ENCODE measurements at places on chromosomes 7 and 10.

DNA sequence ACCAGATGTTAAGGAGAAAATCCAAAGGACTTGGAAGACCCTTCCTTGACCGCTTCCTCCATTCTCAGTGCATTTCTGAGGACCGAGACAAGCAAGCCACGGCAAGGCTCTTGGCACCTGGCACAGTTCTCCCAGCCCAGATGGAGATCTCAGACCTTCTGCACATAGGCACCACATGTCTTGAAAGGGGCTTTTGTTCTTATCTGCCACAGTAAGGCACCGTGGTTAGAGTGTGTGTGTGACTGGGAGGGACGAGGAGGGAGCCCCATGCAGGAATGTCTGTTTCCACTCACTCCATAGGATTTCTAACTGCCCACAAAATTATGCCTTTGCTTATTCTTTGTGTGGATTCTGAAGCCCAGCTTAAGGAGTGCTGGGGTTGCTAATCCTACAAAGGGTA lies 10.3 kb upstream of the WDR86 start:
- DNase-seq, result no peak

DNA sequence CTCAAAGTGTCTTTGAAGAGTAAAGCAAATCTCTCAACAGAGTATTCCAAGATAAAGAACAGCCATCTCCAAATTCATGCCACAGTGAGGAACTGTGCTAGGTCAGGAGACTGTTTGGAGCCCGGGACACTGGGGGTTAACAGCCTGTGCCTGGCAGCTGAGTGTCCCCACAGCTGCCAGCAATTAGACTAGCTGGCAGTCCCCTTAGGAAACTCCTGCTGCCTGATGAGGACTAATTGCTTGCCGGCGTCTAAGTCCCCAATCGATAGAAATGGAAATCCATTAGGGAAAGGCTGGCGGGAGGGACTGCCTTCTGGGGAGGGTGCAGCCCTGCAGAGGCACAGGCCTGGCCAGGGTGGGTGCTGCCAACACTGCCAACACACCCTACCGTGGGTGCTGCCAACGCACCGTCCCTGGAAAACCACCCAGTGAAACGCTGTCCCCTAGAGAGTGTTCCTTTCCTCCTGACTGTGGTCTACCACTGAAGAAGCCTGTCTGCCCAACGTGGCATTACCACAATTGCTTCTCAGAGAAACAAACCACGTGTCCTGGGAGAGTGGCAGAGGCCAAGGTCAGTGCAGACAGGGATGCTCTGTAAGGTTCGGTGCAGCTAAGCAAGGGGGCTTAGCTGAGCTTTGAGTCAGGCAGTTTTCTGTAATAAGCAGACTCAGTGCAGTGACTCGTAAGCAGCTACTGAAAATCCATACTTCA lies 60.8 kb downstream of the XRCC2 start:
- DNase-seq, result peak; percentile 95

DNA sequence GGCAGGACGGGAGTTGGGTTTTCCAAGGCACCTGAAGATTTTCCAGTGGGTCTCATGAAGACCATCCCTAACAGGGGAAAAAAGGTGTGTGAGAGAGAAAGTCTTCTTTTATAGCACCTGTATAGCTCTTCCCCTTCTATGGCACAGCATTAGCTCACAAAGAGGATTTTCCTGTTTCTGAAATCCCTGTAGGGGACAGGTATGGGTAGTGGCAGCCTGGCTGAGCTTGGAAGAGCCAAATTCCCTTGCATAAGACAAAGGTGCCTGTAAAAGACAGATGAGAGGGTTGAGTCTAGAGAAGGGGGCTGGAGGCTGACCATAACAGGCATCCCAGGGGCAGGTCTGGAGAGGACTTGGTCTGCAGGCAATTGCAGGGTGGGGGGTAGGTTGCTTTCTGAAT lies 63.7 kb downstream of the COL13A1 start:
- no peak for DNase-seq

DNA sequence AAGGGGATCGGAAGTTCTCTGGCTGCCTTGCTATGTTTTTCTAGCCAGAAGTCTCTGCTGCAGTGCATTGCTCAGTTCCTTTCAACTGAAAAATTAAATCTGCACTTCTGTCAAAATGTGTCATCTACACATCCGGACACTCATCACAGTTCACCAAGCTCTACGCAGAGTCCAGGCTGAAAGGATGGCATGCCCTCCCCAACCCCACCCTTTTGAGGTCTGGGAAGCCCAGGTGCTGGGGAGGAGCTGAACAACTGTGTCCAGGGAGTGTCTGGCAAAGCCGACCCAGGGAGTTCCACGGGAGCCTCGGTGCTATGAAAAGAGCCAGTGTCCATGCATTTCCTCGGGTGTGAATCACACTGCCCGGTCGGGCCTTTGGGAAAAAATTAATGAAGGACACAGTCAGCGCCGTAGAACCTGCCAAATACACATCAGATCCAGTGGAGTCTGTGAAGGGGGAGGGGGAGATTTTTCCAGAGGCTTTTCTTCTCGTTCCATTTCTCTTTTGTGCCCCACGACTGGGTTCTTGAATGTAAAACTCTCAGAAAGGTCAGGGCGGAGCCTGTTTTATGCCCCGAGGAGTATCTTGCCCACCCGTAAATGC lies 757 bp upstream of the PALS2 start:
- DNase-seq, result peak; percentile 72

GRCh38 chr7:32479574-32480200 lies 10.5 kb downstream of the LSM5 start:
- DNase-seq, result peak; percentile 17

GRCh38 chr10:43209074-43209455 lies 57.8 kb downstream of the RASGEF1A start:
- no peak for DNase-seq

DNA sequence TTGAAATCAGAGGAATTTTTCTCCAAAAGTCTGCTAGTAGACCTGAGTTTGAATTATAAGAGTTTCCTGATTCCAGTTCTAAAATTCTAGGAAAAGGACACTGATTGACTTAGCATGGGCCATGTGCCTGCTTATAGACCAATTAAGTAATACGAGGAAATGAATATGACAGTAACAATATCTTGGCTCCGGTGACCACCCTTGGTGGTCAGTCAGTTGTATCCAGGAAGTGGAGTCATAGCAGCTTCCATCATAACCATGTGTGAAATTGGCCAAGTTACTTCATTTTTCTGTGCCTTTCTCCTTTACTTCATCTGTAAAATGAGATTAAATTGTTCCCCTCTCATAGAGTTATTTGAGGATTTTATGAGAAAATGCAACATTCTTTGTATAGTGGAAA lies 66.9 kb downstream of the MTPAP start:
- no peak for DNase-seq

- no peak for DNase-seq
These were observed 275.9 kb downstream of the PRPF18 start for GRCh38 chr10:13862546-13863233.

DNA sequence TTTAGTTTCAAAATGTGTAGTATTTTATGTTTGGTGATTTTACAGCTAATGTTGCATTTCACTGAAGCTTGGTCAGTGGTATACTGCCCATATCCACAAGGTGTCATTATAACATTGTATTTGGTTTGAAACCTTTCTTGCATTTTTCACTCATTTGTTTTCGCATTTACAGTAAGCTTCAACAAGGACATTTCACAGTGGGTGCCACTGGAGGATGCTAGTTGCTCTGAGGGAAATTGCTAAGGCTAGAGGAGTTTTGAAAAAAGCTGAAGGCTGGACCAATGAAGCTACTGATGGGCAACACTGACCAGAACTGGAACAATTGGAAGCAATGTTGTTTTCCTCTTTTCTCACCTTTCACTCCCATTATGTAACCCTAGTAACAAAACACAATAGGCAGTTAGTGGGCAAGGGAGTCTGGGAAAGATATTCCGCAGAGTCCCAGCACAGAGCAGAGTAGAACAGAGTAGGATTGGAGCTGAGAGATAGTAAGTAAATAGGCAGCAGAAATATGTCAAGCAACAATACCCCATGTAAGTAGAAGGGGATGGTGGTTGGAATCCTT lies 23.6 kb upstream of the SRI start:
- peak; percentile 33 for DNase-seq

- no peak for DNase-seq
These were observed 19.2 kb downstream of the NIPSNAP2 start for GRCh38 chr7:55983537-55983936.

GRCh38 chr10:22183771-22184461 lies 33.9 kb downstream of the EBLN1 start:
- DNase-seq, result no peak

- DNase-seq, result no peak
These were observed 7.4 kb upstream of the NRCAM start for GRCh38 chr7:108463613-108464012.

DNA sequence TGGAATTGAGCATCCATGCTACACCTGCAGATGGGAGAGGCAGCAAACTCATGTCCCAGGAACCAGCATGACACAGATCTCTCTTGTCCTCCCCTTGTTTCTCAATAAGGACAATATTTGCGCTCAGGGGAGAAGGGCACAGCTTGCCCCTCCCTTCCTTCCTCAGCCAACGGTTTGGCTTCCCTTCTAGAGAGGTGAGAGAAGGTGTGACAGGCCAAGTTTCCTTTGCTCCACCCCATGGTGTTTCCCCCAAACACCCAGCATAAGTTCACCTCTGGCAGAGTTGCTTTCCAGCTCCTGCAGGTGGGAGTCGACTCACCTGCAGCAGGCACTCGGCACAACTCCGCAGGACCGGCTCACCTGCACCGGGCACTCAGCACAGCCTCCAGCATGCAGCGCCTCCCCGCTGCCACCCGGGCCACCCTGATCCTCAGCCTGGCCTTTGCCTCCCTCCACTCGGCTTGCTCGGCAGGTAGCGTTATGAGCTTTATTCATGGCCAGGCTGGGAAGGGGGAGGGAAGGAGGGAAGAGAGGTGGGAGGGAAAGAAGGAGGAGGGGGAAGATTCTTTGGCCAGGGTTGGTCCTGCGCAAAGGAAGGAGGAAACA lies at the start of the genes ATP6V0A4 and TMEM213:
Gene ATP6V0A4, minus strand, starts transcription at position 482 of the 606 bp plus-strand sequence. CDS start 26,949 bp downstream, outside the sequence.
Gene TMEM213, plus strand, starts transcription at position 280 of the 606 bp plus-strand sequence. Its CDS starts 111 bp downstream, at position 391.
- DNase-seq, result no peak

DNA sequence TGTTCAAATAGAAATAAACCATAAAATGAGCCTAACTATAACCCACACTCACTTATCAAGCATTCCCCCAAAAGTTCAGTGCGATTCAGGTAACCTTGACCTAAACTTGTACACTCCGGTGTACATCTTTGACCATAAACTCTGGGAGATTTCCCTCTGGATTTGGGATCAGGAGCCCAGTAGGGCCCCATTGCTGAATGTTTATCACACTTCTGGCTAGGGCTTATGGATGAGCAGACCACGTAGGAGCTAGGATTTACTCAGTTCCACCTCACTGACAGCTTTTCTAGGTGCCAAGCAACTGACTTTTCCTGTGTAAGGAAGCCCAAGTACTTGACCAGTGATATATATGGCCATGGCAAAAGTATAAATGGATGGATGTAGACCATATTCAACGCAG lies 113.7 kb downstream of the SVOPL start:
- no peak for DNase-seq

DNA sequence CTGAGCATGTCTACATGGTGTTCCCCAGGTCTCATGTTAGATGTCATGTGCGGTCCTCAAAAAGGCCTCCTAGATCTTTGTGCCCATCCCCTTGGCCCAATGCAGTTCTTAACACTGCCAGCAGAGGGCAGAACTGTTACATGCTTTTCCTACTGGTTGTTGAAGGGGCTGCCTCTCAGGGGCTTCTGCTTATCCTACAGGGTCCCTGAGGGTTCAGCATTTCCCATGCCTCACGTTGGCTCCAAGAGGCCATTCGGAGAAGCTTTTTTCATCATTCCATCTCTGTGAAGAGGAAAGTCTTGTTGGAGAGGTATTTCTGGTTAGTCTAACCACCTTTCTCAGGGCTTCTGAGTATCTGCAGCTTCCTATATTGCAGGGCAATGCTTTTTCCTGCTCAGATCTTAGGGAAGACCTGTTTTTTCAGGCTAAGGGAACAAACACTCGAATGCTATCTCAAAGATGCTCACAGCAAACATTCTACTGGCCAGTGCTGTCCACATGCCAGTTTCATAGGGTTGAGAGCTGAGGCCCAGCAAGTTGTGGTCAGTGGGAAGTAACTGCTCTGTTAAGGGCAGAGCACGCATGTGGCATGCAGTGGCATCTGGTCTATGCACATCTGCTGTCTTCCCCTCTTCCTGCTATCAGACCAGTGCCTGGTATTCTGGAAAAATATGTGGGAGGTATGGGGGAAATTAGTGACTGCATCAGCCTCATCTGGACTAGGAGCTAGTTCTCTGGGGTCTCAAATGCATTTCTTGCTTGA lies 31.5 kb downstream of the MBL2 start:
- no peak for DNase-seq

DNA sequence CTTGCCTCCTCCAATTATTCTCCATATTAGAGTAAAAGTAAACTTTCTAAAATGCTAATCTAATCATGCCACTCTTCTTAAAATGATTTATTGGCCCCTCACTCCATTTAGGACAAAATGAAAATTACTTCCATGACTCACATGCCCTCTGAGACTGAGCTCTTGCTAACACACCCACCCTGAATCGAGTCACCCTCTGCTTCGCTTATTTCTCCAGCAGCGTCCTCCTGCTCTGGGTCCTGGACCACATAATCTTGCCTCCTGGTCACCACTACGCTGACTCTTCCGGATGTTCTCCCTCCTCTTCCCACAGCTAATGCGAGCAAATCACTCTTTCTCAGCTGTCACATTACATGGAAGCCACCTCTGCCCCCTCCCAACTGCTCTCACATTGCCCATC lies 384.0 kb upstream of the FZD8 start:
- no peak for DNase-seq

DNA sequence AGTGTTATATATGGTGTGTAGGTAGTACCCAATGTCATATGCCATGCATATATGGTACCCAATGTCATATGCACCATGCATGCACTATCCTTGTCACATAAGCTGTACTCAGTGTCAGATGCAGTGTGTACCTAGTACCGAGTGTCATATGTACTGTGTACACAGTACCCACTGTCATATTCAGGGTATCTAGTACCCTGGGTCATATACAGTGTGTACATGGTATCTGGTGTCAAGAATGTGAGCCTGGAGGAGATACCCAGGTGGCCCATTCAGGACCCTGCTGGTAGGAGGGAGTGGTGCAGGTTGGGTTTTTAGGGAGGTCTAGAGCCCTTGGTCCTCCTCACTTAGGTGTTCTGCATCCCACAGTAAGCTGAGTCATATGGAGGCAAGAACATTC lies 1.8 kb downstream of the ZMYND11 start:
- DNase-seq, result no peak

- no peak for DNase-seq
These were observed 408.1 kb downstream of the INHBA start for GRCh38 chr7:41294556-41295454.

GRCh38 chr10:46282842-46283574 lies 3.8 kb upstream of the ANTXRL start:
- no peak for DNase-seq
